ENCODE measurements at places on chromosomes 16 and 17.

- no peak for DNase-seq
These were observed 486.0 kb downstream of the KCNJ2 start for GRCh38 chr17:70655176-70655958.

- no peak for DNase-seq
These were observed 8.7 kb downstream of the CCDC57 start for GRCh38 chr17:82203920-82204319.

DNA sequence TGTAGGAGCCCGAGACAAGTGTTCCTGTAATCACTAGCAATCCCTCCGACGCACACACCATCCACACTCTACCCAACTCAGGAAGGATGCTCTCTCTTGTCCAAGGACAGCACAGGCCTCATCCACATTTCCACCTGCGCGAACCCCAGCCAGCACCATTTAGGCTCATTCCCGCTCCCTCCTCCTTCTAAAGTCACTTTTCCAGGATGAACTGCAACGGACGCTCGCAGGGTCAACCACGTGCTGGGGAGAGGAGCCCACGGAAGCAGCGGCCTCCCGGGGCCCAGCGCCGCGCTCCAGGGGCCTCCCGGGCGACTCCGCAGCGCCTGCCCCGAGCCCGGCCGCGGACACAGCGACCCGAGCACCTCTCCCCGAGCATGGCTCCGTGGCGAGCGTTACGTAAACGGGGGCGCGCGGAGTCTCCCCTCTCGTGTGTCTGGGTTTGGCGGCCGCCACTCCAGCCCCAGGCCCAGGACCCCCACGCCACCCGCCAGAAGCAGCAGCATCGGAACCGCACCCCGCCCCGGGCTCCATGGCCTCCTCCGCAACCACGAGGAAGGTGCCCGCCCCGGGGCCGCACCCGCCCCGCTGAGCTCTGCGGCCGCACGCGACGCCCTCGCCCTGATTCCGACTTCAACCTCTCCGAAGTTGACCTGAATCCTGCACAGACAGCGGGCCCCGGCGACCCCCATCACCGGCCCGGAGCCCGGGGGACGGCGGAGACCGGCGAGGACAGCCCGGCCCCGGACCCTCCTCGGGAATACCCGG, 668 bp downstream of the USP36 start:
- DNase-seq: peak; percentile 52

- DNase-seq: no peak
These were observed 126.1 kb upstream of the FOXF1 start for GRCh38 chr16:86384263-86384649.

DNA sequence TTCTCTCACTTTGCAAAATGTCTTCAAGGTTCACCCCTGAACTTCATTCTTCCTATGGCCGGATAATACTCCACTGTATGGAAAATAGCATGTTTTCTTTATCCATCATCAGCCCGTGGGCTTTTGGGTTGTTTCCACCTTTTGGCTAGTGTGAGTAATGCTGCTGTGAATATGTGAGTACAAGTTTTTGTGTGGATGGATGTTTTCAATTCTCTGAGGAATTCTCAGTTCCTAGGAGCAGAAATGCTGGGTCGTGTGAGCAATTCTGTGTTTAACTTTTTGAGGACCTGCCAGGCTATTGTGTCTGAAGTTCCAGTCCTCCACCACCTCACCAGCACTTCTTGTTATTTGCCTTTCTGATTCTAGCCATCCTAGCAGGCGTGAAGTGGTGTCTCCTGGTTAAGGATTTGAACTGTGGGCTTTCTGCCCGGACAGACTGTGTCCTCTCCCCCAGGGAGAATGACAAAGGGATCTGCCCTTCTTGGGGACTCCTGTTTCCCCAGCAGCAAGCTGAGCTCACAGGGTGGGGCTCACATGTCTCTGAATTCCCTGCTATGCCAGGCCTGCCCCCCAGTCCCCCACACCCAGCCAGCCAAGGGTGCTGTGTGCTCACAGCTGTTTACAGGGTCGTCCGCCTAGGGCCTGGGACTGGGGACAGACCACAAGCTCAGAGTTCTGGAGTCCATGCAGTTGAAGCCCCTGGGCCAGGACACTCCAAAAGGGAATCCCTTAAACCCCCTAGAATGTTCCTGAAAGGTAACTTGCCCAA, 92.2 kb upstream of the CIBAR2 start:
- no peak for DNase-seq

DNA sequence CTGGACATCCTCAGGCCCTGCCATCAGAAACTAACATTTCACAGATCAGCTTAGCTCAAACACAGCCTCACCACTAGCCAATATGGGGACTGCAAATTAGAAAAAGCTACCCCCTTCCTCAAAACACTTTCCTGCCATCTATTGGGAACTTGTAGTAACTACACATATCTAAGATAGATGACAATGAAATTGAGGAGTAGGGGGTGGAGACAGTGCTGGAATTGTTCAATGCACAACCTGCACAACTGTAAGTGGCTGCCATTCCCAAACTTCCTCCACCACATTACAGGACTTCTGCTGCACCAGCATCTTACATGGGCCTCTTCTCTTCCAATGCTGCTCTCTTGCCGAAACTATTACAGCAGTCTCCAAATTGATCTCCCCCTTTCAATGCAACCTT, 21.9 kb downstream of the AIPL1 start:
- no peak for DNase-seq

GRCh38 chr17:6542577-6542976, 13.8 kb downstream of the PITPNM3 start:
- no peak for DNase-seq

DNA sequence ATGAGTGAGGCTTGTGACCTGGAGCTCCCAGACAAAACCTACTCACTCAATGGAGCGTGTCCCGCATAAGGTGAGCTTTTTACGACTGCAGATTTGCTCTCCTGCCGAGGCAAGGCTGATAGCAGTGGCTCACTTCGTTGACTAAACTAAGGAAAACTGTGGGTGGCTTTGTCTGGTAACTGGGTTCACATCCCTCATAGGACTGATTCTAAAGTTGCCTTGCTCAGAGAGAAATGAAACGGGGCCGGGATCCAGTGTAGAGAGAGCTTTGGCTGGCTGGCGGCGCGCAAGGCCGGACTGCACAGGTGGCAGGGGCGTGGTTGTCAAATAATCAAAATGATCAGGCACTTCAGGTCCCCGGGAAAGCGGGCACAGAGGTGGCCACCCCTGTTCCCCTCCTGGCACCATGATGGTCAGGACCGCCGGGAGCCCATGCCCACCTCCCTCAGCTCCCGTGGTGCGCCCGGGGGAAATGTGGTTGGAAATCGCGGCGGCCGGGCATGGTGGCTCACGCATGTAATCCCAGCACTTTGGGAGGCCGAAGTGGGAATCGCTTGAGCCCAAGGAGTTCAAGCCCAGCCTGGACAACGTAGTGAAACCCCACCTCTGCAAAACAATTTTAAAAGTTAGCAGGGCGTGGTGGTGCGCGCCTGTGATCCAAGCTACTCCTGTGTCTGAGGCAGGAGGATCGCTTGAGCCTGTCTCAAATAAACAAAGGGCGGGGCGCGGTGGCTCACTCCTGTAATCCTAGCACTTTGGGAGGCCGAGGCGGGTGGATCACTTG, 26.6 kb upstream of the OR1F1 start:
- DNase-seq: no peak

- peak; percentile 78 for DNase-seq
These were observed 3.5 kb downstream of the KRT10 start for GRCh38 chr17:40818733-40819527.

GRCh38 chr17:38877130-38877851, 7.4 kb downstream of the LASP1 start:
- no peak for DNase-seq

- DNase-seq: no peak
These were observed 2.5 kb upstream of the LDHD start for GRCh38 chr16:75118943-75119539.

DNA sequence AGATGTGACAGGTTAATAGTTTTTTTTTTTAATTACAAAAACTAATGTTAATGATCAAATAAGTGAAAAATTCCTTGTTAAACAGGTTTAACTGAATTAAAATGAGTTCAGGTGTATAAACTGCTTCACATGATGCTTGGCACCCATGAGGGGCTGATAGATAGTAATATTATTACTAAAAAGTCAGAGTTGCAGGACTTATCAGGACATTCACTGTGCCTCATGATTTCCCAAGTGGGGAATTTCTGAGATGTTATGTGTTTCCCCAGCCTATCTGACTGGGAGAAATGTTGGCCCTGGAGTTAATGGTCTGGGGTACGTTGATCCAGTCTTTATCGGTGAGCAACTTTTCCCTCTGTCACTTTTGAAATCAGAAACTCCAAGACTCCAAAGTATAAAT, 102.1 kb downstream of the PLCG2 start:
- no peak for DNase-seq

DNA sequence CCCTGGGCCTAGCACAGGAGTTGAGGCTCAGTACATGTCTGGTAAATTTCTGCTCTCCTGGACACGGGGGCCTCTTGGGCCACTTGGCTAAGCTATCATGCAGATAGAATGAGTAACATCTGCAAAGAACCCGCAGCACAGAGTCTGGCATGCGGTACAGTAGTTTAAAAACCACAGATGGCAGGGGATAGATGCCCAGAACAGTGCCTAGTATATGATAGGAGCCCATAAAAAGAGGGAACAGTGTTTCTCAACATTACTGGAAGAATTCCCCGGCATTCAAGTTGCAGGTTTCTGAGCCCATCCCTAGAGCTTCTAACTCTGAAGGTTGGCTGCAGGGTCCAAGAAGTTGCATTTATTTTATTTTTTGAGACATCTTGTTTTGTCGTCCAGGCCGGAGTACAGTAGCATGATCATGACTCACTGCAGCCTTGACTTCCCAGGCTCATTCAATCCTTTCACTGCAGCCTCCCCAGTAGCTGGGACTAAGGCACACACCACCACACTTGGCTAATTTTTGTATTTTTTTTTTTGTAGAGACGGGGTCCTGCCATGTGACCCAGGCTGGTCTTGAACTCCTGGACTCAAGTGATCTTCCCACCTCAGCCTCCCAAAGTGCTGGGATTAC, 5.8 kb downstream of the CDIPT start:
- no peak for DNase-seq

DNA sequence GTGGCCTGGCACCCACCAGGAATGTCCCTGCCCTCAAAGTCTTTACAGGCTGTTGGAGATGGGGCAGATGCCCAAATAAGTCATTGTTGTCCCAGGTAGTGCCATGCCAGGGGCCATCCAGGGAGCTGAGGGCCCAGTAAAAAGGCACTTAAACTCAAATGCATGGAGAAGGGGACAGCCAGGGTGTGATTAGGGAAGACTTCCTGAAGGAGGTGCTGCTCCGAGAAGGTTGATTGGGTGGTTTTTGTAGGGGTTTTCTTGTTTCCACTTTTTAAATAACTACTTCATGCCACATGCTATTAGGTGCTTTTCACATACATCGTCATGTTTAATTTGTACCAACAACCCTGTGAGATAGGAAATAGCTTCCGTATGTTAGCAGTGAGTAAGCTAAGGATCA, 66.9 kb downstream of the RAI1 start:
- no peak for DNase-seq

DNA sequence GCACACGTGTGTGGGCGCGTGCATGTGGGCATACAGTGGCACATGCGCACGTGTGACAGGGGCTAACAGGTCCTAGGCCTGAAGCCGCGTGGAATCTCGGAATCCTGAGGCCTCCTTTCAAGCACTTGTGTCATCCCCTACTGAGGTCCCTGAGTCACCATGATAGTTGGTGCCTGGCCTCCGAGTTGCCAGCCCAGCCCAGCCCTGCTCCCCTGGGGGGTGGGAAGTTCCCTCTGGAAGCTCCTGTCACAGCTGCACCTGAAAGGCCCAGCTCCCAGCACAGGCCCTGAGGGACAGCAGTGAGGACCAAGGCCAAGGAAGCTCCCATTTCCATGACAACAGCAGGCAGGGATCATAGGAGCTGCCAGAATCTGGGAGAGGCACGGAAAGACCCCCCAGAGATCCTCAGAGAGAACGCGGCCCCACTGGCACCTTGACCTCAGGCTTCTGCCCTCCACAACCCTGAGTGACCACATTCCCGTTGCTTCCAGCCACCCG, 35.4 kb upstream of the ENPP7 start:
- no peak for DNase-seq

DNA sequence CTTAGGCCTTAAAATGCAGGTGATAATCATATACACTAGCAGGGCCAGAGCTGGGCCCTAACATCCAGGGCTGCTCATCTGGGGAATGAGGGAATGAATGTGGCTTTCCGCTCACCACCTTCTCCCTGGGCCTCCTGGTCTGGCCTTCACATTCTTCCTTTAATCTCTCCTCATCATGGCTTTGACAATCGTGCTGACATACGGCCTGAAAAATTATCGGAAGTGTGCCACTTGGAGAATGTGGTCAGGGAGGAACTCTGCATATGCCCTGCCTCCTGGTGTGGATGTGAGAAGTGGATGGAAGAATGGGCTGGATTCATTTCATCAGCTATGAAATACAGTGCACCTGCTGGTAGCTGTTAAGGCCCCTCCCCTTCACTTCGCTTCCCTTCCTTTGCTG, 2.4 kb downstream of the WSCD1 start:
- no peak for DNase-seq

DNA sequence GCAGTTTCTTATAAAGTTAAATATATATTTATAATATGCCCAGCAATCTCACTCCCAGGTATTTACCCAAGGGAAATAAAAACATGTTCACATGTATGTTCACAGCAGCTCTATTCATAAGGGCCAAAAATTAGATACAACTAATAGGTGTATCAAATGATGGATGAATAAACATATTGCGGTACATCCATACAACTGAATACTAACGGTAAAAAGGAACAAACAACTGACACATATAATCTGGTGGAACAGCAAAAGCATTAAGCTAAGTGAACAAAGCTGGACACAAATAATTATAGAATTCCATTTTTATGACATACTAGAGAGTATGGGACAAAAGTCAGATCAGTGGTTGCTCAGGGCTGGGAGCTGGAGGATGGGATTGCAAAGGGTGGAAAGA, 74.7 kb downstream of the CACNG1 start:
- DNase-seq: no peak

DNA sequence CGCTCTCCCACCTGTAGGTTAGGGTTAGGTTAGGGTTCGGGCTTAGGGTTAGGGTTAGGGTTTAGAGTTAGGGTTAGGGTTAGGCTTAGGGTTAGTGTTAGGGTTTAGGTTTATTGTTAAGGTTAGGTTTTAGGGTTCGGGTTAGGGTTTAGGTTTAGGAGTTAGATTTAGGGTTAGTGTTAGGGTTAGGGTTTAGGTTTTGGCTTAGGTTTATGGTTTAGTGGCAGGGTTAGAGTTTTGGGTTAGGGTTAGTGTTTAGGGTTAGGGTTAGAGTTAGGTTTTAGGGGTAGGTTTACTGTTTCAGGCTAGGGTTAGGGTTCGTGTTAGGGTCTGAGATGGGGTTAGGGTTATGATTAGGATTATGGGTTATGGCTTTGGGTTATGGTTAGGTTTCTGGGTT, 31.6 kb upstream of the ZCCHC14 start:
- no peak for DNase-seq

- DNase-seq: no peak
These were observed 424.1 kb downstream of the CA10 start for GRCh38 chr17:51734462-51734861.

DNA sequence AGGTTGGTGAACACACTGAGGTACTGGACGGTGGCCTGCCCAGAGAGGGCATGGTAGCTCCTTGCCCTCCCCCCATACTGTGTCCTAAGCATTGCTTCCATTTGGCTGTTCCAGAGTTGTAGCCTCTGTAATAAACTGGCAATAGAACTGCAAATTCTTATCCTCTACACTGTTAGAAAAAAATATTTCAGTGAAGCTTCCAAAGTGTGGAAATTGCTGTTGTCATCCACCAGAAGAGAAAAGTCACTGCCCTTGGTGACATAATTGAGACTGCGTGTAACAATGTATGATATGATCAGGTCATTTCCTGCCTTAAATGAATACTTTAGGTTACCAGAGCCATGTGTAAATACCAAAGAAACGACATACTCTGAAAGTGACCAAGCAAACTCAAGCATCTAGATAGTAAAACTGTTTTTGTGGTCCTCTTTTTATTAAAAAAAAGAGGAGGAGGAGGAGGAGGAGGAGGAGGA, 65.9 kb downstream of the CEP95 start:
- no peak for DNase-seq

Measured in T-helper 17 cell (primary cell).